ENCODE measurements at places on chromosomes 5 and 9. TPM values are rescaled to one million over a fixed set of nuclear protein-coding genes. Genes with fewer than 3 reads are reported as not detected.

DNA sequence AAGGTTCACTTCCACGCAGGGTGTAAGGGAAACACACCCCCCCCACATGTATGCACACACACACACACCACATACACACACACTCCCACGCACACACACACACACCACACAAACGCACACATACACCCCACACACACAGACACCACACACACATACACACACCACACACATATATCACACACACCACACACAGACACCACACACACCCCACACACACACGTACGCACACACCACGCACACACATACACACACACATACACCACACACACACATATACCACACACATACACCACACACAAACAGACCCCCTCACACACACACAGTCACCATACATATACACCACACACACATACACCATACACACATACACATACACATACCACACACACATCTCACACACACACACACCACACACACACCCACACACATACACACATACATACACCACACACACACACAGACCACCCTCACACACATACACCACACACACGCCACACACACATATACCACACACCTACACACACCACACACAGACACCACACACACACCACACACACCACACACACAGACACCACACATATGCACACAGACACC is 44.3 kb upstream of the NEURL1B start:
- DNase-seq: no peak

TTC23L gene
- total RNA-seq: 3.7 TPM

DNA sequence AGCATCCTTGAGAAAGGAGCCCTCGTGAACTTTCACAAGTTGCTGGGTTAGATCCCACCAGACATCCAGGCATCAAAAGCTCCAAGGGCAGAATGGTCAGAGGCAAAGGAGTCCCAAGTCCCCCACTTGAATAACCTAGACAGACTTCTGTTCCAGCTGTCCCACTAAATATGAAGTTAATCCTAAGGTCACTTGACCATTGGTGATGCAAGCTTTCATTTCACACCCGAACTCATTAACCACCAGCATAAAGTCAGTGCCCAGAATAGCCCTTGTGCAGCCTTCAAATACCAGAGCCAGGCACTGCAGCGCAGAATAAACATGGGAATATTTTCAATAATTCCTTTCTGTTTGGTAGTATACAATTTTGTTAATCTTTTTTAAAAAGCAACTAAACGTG is 28.9 kb downstream of the OXCT1 start:
- no peak for DNase-seq

GRCh38 chr5:141272906-141273305 is 27.7 kb downstream of the PCDHB15 start:
- DNase-seq: no peak

- DNase-seq: no peak
Observed at GRCh38 chr5:53825926-53826325, 265.5 kb downstream of the NDUFS4 start.

FCN1 gene
- total RNA-seq: 2.2 TPM

DNA sequence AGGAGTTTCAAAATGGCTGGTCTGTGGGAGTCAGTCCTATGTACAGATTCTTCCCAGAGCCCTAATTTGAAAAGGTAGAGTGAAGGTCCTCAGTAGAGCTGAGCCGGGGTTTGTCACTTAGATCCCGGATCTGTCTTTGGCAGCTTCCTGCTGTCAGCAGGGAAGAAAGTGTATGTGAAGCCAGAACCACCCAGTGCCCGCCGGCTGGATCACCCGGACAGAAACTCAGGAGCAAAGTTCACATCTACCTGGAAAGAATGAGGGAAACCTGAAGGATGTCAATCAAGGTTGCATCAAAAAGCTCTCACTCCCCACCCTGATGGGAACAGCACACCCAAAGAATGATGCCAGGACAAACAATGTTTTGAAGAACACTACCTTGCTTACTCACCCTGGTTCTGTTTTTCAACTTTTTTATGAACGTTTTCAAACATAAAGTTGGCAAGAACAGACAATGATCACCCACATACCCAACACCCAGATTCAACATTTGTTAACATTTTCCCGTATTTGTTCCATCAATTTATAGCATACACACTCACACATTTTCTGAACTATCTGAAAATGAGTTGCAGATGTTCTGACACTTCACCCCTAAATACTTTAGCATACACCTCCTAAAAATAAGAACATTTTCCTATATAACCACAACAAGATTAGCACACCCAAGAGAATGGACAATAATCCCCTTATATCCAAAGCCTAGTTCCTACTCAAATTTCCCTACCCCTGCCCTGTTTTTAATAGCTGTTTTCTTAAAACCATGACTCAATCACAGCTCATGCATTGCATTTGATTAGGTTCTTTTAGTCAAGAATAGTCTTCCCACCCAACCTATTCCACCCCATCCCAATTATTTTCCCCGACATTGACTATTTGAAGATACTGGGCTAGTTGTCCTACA is 133.9 kb downstream of the LHFPL2 start:
- DNase-seq: no peak

LHX2 gene
- not detected for total RNA-seq

DNA sequence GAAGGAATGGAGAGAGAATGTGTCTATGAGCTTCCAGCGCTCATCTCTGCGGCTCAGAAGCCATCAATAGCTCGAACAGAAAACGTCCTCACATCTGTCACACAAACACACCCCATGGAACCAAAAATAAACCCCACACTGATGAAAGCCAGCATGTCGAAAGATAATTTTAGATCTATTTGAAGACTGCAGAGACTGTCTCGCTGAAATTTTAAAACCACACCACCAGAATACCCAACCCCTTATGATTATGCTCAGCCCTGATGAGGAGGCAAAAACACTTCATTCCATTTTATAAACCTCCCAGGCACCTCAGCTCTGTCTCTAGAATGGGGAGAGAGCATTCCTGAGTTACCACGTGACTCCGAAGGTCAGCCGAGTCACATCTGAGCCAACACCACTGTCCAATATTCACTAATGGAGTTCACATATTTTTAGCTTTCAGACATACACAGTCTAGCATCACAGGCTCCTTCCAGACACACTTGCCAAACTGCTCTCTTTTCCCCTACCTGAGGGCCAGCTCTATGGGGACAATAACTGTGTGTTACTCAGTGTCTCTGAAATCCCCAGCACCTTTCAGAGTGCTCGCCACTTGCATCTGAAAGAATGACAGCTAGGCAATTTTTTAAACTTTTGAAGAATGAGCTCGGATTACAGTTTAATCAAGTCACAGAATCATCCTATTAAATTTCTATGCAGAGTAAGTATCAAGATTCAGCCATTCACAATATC is 63.2 kb downstream of the SERINC5 start:
- DNase-seq: no peak

SPINK4 gene
- not detected for total RNA-seq

ZNF366 gene
- 2.2 TPM for total RNA-seq

DNA sequence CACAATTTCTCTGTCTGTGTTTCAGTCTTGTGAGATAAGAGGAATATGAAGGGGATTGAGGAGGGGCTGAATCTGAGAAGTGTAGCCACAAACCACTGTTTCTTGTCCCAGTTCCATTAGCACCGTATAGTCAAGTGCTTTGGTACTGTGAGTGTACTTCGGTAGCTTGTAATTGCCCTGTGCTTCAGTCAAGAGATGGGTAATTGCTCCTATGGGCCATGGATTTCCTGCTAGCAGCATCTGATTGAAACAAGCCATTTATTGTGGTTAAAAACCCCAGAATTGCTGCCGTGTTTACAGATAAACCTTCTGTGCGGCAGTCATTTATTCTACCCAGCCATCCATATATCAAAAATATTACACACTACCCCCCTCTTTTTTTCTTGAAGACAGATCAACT is 98.6 kb downstream of the MAT2B start:
- no peak for DNase-seq

- DNase-seq: no peak
Observed at GRCh38 chr9:14935964-14936363, 25.7 kb upstream of the FREM1 start.
